AG20443 (cell line): ENCODE measurements at places on chromosomes 4 and X.

GRCh38 chrX:1316527-1316926 lies 20.1 kb upstream of the IL3RA start:
- no peak for DNase-seq

- DNase-seq: no peak
Measured at GRCh38 chr4:22676063-22676462, 16.7 kb upstream of the GBA3 start.

DNA sequence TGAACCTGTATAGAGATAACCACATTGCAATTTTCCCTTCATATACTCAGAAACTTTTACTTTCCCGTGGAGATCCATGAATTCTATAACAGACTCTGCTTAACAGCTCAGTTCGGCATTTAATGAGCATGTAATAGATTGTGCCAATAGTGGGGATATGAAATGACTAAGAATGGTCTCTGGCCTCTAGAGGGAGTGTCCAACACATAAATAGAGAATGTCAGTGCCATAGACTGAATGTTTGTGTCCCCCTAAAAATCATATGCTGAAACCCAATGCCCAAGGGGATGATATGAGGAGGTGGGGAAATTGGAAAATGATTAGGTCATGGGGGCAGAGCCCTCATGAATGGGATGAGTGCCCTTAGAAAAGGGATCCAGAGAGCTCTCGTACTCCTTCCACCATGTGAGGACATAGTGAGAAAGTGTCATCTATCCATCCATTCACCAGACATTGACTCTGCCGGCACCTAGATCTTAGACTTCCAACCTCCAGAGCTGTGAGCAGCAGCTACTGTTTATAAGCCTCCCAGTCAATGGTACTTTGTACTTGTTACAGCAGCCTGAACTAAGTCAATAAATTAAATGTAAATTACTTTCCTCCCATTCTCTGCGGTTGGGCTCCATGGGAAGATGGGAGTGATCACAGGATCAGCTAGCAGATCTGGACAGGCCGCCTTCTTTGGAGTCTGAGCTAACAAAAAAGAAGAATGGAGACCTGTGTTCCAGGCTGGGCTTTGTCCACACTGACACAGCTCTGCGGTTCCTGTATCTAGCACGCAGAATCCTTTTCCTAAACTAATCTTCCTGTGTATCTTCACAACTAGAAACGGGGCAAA lies 28.1 kb upstream of the HPSE start:
- peak; percentile 47 for DNase-seq

GRCh38 chrX:123860983-123861382 lies 1.1 kb downstream of the XIAP start:
- DNase-seq: no peak

DNA sequence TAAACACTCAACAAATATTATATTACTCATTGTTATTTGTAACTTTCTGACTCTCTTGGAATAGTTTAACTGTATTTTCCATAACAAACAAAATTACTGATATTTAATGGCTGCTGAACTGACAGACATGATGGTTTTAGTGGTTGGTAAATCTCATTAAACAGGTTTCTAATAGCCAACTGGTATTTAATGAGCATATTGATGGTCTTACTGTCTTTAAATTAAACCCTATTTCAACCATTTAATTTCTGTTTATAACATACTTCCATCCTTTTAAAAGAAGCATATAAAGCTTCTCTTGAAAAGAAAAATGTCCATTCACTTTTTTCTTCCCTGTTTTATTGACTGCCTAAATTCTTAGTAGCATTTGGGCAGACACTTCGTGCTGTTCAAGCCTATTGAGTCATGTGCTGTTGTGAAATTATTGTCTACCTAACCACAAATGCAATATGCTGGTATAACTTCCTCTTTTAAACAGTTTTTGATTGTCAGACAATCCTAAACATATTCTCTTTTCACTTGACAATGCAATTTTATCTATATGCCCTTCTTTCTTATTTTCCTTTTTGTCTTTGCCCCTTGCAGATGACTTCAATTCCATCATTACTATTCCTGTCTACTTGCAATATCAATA lies 163.9 kb upstream of the SLC7A11 start:
- peak; percentile 72 for DNase-seq

DNA sequence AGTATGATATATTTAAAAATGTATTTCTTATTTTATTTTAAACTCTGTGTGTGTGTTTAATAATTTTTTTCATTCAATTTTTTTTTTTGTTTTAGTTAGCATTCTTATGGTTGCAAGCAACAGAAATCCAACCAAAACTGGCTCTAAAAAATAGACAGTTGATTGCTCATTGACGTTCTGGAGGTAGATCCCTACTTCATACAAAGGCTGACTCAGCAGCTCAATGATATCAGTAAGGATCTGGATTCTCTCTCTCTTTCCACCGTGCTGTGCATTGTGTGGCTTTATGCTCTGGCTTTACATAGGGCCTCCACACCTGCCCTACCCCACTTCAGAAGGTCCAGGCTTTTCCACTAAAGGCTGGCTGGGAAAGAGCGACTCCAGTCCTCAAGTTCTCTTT lies 117.8 kb downstream of the UCHL1 start:
- DNase-seq: no peak

- peak; percentile 25 for DNase-seq
Measured at GRCh38 chrX:79081895-79082512, 62.5 kb upstream of the GPR174 start.

DNA sequence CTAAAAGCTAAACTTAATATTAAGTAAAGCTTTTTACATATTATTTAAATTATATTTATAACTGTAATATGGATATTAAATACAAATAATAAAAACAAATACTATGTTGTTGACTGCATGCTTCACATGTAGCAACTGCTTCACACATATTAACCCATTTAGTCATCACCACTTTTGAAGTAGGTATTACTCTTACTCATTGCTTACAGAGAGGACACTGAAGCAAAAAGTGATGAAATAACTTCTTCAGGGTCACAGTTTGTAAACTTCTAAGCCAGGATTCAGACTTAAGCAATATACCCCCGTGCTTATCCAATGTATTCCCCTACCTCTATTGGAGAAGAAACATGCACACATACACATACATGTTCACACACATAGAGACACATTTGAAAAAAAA lies 166.6 kb downstream of the DKK2 start:
- no peak for DNase-seq

- peak; percentile 58 for DNase-seq
Measured at GRCh38 chrX:110418316-110419235, 59.9 kb downstream of the RTL9 start.

- no peak for DNase-seq
Measured at GRCh38 chrX:56920338-56920997, 74.9 kb downstream of the SPIN3 start.

- peak; percentile 16 for DNase-seq
Measured at GRCh38 chrX:20454117-20454516, 187.4 kb upstream of the RPS6KA3 start.

DNA sequence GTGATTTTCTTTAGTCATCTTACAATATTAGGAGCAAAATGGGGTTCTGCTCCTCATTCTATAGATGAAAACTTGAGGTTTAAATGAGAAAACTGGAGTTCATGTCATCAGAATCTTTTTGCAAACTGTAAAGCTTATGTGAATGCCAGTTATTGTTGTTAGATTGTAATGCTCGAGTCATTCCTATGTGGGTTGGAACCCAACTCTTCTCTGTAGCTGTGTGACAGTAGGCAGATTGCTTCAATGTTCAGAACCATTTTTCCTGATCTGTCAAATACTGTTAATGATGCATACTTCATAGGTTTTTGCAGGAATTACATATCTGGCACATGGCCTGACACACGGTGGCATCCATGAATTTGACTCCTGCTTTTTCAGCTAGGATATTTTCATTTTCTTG lies 178.9 kb downstream of the RAPGEF2 start:
- peak; percentile 12 for DNase-seq

GRCh38 chr4:176156656-176157055 lies 38.7 kb downstream of the SPATA4 start:
- DNase-seq: peak; percentile 64

- no peak for DNase-seq
Measured at GRCh38 chrX:27391623-27392022, 71.5 kb downstream of the PPP4R3C start.

GRCh38 chr4:111269439-111269838 lies 646.6 kb upstream of the PITX2 start:
- DNase-seq: no peak

DNA sequence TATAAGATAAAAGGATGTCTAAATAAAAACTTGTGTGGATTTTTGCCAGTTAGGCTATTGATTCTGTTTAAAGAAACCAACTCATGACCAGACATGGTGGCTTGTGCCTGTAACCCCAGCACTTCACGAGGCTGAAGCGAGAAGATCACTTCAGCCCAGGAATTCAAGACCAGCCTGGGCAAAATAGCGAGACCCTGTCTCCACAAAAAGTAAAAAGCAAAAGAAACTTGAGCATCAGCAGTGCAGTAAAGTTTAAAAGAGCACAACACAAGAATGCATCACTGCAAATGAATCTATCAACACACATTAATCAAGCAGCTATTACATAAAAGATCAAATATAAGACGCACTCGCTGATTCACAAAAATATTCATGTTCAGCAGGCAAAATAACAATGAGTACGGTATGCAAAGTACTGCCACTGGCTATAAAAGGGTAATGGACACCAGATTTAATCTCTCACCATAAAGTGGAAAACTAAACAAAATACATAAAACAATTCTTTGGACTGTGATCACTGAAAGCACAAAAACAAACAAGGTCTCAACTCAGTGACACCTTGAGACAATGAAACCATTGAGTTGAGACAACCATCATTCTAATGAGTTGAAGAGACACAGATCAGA lies 41.3 kb downstream of the LRBA start:
- DNase-seq: no peak

- peak; percentile 78 for DNase-seq
Measured at GRCh38 chr4:6332042-6332668, 62.5 kb downstream of the WFS1 start.

DNA sequence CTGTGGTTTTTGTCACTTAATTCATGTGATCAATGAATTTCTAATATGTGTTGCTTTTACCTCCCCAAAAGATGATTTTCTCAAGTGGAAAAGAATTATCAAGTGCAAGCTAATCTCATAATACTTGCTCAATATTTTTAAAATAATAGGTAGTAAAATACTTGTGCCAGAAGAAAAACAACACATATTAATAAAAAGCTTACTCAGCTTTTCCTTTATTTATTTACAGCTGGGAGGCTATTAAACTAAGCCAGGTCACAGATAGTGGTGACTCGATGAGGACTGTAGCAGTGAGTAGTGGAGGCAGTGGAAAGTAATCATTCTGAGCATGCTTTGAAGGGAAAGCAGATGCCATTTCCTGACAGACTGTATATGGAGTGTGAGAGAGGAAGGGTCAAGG lies 96.1 kb downstream of the PRDM5 start:
- DNase-seq: no peak

DNA sequence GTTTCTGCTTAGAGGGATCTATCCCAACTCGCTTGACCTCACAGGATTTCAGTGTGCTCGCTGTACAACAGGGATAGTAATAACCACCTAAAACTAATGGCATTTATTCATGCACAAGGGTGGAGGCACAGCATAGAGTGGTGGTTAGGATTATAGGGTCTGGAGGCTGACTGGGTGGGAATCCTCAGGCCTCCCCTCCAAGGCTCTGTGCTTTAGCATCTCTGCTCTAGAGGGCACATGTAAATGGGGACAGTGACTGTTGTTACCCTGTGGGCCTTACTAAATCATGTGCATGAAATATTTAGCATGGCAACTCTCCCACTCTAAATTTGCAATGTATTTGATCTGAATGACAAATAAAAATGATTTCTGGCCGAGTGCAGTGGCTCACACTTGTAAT lies 29.2 kb downstream of the VCX2 start:
- no peak for DNase-seq

GRCh38 chr4:112532267-112532666 lies 16.3 kb upstream of the NEUROG2 start:
- DNase-seq: no peak

DNA sequence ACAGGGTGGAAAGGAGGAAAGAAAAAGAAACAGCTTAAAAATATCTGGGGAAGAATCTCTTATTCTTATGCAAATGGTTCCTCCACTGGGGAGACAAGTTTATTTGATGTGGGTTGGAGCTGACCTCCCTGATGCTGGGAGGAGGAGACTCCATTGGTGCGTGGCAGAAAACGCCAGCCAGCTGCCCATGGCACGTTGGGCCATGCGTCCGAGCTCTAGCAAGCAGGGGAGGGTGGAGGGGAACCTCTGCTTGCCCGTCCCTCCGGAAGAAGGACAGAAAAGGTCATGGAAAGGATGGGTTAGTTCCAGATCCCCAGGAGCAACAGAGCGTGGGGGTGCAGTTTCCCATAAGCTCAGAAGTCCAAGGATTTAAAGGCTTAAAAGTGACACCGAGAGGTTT lies 210.4 kb downstream of the KLHL4 start:
- no peak for DNase-seq

GRCh38 chrX:131046596-131046995 lies 11.6 kb upstream of the ARHGAP36 start:
- no peak for DNase-seq

DNA sequence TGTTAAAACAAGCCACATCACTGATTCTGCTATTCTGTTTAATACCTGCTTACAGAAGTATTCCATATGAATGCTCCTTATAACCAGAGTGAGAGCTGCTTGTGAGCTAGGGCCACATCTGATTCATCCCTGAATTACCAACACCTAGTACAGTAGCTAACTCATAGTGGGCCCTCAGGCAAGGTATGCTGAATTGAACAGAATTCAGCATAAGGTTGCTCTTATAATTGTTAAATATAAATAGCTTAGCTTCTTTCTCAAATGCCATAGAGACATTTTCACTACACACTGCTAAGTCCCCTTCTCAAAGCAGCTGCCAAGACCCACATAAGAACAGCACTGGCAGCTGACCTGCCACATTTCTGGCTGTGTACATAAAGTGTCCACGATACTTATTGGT lies 27.0 kb upstream of the MCF2 start:
- no peak for DNase-seq

DNA sequence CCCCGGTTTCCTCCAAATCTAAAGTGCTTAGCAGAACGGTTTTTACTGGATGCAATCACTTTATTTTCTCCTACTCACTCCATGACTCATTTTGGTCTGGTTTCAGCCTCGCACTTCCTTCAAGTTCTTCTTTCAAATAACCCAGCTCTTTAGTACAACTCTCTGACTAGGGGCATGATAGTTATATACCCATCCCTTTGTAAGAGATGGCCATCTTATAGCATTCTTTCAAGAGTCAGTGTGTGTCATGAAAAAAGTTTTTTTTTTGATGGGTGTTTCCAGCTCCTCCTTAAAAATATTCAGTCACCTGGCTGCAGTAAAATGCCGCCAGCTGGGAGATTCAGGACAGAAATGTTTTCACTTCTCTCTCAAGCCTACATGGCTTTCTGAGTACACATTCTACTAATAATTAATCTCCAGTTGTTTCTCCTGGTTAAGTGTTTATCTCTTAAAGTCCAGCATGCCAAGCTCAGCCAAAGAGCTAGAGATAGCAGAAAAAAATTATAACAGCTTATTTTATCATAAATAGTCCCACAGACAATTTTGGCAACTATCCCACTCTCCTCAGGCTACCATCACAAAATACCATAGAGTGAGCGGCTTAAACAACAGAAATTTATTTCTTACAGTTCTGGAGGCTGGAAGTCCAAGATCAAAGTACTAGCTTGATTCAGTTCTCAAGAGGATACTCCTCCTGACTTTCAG lies 139.3 kb downstream of the GASK1B start:
- no peak for DNase-seq

GRCh38 chr4:165524532-165525190 lies 145.9 kb downstream of the CPE start:
- no peak for DNase-seq

GRCh38 chr4:47406408-47406807 lies 57.1 kb downstream of the COMMD8 start:
- no peak for DNase-seq

GRCh38 chr4:48369248-48369647 lies 27.9 kb downstream of the SLAIN2 start:
- DNase-seq: no peak

GRCh38 chrX:150451953-150452352 lies 88.8 kb downstream of the MAMLD1 start:
- no peak for DNase-seq
